Esophagus squamous epithelium (tissue), 5 donors: ENCODE measurements at places on chromosomes 12 and 14. TPM values are rescaled to one million over a fixed set of nuclear protein-coding genes. Genes with fewer than 3 reads are reported as not detected.

- no peaks in the 10 kb centered on the region for H3K36me3 ChIP-seq
- no peak for DNase-seq
- H3K4me1 ChIP-seq = no peaks in the 10 kb centered on the region
- no peaks in the 10 kb centered on the region for H3K27me3 ChIP-seq
- H3K4me3 ChIP-seq = no peak overlapping the region
These were observed 148.0 kb downstream of the PDZRN4 start for GRCh38 chr12:41336041-41336549.

Gene DHRS2
- not detected for total RNA-seq

Gene NCAPD2
- total RNA-seq = 25.6 TPM

Gene KRT81
- not detected for total RNA-seq

GRCh38 chr12:75558287-75558686 is 46.9 kb upstream of the KRR1 start:
- H3K27me3 ChIP-seq = no peaks in the 10 kb centered on the region
- H3K4me3 ChIP-seq = no peak overlapping the region
- no peaks in the 10 kb centered on the region for H3K36me3 ChIP-seq

- no peak overlapping the region for H3K27ac ChIP-seq
- no peak overlapping the region for H3K4me3 ChIP-seq
- no peak for DNase-seq
- H3K36me3 ChIP-seq = no peaks in the 10 kb centered on the region
These were observed 22.5 kb upstream of the NKX2-8 start for GRCh38 chr14:36604757-36605505.

DNA sequence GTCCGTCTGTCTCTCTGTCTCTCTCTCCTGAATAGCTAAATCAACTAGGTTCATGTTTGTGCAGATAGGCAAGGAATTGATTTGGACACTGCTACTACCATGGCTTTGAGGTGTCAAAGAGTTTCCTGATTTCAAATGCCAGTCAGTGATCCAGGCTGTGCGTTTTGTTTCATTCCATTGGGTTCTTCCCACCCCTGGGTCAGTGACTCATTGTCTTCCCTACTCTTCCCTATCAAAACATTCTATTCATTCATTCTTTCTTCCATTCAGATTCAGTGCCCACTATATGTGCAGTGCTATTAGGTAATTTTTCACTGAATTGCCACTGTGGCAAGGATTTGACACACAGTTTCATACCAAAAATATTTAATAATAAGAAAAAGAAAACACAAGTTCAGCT is 50.4 kb downstream of the RPH3A start:
- no peaks in the 10 kb centered on the region for H3K36me3 ChIP-seq
- H3K4me1 ChIP-seq = no peaks in the 10 kb centered on the region
- H3K27me3 ChIP-seq = no peaks in the 10 kb centered on the region
- no peak overlapping the region for H3K4me3 ChIP-seq

DNA sequence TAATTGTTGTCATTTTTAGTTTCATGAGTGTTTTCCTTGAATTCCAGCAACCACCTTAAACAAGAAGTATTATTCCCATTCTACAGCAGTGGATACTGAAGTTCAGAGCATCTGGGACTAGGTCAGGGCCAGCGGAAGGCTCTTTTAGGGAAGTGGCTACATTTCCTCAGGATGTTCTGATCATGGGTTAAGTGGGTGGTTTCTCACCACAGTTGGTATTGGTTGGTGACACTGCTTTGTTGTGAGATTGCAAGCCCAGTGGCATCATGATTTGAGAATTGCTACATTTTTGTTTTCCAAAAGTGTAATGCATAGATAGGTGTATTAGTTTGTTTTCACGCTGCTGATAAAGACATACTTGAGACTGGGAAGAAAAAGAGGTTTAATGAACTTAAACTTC is 47.1 kb downstream of the SYNE2 start:
- H3K4me3 ChIP-seq = no peak overlapping the region
- H3K27ac ChIP-seq = no peak overlapping the region
- DNase-seq = no peak

GRCh38 chr12:106867651-106868050 is 88.1 kb upstream of the TMEM263 start:
- no peaks in the 10 kb centered on the region for H3K4me1 ChIP-seq
- no peaks in the 10 kb centered on the region for H3K27me3 ChIP-seq
- DNase-seq = no peak
- no peak overlapping the region for H3K4me3 ChIP-seq

- no peak overlapping the region for H3K4me3 ChIP-seq
- DNase-seq = no peak
- H3K36me3 ChIP-seq = no peaks in the 10 kb centered on the region
- no peak overlapping the region for H3K27ac ChIP-seq
These were observed 252.2 kb upstream of the ATP2B1 start for GRCh38 chr12:89960607-89961394.

- H3K36me3 ChIP-seq = no peaks in the 10 kb centered on the region
- H3K27ac ChIP-seq = no peak overlapping the region
- H3K4me3 ChIP-seq = peak overlapping the region; percentile 7
- H3K4me1 ChIP-seq = peaks cover 11% of the 10 kb centered on the region
- no peak for DNase-seq
These were observed 73.9 kb upstream of the TBX5 start for GRCh38 chr12:114479831-114480230.

Gene AKAP6
- 1.1 TPM for total RNA-seq

GRCh38 chr12:82651489-82651888 is 35.2 kb upstream of the TMTC2 start:
- no peaks in the 10 kb centered on the region for H3K36me3 ChIP-seq
- H3K4me1 ChIP-seq = peaks cover 13% of the 10 kb centered on the region
- DNase-seq = no peak
- peak overlapping the region; percentile 84 for H3K27ac ChIP-seq

- H3K27ac ChIP-seq = no peak overlapping the region
- H3K36me3 ChIP-seq = no peaks in the 10 kb centered on the region
- peaks cover 21% of the 10 kb centered on the region for H3K4me1 ChIP-seq
- DNase-seq = no peak
- H3K4me3 ChIP-seq = no peak overlapping the region
These were observed 109.8 kb upstream of the FUT8 start for GRCh38 chr14:65302571-65303189.

DNA sequence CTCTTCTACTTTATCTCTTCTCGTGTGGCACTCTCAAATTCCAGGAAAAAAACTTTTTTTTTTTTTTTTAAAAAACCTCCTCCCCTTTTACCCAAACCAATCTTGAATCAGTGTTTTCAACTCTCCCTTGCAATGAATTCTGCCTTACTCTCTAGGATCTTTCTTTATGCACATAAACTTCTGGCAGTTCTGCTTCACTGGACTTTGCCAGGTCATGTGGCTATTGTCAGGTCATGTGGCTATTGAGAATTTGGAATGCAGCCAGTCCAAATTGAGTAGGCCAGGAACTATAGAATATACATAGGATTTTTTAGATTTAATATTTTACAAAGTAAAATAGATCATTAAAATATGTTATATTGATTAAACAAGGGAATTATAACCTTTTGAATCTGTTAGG is 218.2 kb downstream of the TMTC3 start:
- H3K27ac ChIP-seq = no peak overlapping the region
- no peak overlapping the region for H3K4me3 ChIP-seq
- no peak for DNase-seq
